ENCODE measurements at places on chromosomes 5 and 9.

DNA sequence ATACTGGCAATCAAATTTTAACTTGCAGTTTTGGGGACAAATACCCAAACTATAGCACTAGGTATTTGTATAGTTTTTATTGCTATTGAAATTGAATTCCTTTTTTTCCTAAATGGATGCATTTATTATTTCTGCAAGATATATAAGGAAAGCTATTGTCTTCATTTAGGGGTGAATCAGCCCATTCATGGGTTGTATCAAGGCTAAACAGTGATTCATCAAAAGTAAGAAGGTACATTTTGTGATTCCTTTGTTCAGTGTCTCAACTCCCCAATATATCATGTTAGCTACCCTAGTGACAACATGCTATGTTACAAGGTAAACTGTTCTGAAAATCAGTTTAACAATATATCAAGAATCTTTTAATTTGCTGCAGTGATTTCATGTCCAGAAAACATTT is 185.7 kb downstream of the PLK2 start:
- DNase-seq, result no peak

DNA sequence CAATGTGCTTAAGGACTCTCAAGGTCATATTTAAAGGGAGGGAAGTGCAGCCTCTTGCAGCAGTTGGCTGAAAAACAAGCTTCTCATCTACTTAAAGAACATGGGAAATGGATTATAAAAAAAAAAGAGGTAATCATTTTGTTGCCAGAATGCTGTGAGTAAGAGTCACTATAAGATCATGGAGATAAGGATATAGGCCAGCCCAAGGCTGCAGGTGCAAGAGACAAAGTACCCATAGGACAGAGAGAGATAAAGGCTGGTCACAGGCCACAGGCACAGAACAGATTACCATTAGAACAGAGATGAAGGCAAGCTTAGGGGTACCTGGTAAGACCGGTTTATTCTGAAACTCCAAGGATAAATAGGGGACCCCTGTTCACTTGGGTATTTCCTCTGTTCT is 70.5 kb downstream of the CDKN2A start:
- no peak for DNase-seq

GRCh38 chr5:169764018-169764378 is 126.9 kb downstream of the DOCK2 start:
- DNase-seq, result no peak

GRCh38 chr9:3441197-3441816 is 84.5 kb downstream of the RFX3 start:
- peak; percentile 11 for DNase-seq

DNA sequence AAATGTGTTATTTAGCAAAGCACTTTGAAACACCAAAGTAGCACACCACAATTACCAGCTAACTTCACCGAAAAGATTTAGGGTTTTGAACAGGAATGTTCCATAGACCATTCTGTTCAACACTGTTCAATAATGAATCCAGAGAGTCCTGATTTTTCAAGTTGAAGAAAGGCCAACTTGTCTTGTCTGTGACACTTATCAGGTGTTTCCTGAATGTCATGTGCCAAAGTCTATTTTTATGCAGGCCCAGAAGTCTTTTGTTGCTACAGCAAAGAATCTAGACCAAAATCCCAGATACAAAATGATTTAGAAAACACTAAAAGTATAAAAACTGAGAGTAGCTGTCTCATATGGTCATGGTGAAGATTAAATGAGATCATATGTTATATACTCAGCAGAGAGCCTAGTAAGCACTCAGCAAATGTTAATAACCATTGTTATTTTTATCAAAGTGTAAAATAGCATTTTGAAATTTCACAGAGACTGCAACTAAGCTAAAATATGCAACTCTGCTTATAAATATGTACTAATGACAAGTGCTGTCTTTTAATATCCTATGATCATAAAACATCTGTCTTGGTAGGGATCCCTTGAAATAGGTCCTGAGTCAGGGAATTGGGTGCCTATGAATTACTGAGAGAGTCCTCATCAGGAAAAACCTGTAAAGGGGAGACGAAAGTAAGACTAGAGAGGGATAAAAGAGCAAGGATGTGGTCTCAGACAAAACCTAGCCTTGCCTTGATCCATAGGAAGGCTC is 122.4 kb upstream of the SLC12A2 start:
- no peak for DNase-seq

DNA sequence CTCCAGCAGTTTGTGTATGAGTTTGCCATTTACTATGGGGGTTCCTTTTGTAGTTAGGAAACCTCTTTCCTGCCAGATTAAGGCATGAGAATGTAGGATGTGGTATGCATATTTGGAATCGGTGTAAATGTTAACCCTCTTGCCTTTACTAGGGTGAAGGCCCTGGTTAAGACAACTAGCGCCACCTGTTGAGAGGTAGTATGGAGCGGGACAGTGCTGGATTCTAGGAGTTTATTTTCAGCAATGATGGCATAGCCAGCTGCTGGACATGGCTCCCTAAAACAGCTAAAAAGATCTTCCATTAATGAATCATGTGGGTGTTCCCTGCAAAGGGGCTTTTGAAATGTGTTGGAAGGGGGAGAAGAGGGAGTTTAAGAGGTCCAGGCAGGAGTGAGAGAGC is 30.7 kb upstream of the GPX3 start:
- DNase-seq, result no peak

GRCh38 chr9:114388357-114388682 is 538 bp upstream of the AKNA start:
- DNase-seq, result no peak

DNA sequence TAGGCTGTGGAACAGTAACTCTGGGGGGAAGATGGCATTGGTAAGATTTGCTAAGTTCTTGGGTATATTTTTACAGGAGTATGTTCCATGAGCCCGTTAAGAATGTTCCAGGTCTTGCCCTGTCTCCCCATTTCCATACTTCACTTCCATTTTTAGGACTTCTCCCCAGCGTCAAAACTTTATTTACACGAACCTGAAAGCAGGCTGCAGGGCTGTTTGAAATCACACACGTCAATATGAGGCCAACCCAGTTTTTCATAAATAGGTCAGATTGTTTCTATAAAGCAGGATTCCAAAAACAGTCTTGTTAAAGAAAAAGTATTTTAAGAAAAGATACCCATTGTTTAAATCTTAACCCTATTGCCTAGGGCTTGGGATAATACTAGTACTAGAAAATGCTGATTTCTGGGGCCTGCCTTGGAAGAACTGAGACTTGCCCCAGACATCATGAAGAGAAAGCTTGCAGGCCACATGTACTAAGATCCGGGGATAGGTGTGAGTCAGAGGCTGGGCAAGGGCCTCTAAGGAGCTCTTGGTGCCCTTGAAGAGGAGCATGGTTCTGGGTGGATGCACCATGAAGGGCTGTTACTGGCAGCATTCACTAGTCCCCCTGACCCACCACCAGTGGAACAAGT is 24.2 kb downstream of the TRIO start:
- no peak for DNase-seq

GRCh38 chr9:3848445-3849114 is 322.8 kb upstream of the RFX3 start:
- no peak for DNase-seq

DNA sequence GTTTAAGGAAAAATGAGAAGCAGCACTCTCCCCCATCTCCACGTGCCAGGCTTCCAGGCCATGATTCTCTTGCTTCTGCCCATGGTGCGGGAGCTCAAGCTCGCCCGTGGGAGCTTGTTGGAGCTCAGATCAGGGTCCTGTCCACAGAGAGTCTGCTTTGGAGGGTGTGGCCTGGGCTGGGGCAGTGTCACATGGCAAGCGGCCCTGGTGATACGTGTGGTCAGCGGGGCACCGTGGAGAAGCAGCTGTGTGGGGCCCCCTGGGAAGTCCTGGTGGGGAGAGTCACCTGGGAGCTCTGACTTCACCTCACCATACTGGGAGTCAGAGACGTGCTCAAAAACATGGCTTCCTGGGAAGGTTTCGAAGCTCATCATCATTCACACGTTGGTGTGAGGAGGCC is 275.3 kb downstream of the GADD45G start:
- no peak for DNase-seq

GRCh38 chr5:76763136-76763535 is 47.2 kb downstream of the F2R start:
- no peak for DNase-seq

- DNase-seq, result no peak
Observed at GRCh38 chr5:171226864-171227263, 82.2 kb upstream of the TLX3 start.

DNA sequence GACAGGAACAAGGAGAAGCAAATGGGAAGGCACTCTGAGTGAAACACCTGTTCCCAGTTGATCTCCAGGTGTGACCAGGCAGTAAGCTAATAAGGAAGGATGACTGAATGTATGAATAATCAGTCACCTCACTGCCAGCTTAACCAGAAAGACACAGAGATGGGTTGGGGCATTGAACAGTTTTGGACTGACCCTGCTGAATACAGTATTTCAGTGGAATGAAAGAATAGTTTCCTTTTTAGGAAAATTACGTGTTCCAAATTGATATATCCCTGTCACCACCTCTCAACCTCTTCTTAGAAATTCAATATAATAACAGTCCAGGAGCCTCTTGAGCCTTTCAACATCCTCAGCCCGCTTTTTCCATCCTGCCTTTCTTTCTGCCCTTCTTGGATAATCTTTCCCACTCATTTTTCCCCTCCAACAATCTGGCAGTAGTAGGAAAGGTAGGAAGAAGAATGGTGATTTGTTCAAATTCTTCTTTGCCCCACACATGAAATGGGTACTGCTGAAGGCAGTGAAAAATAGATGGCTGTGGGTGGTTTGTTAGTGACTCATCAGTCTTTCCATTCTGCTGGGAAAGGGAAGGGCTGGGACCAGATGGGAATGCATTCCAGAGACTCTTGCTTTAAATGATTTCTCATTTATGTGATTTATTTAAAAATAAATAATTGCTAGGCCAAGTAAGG is 117.9 kb downstream of the ZSWIM6 start:
- no peak for DNase-seq

- DNase-seq, result no peak
Observed at GRCh38 chr9:106860721-106861639, 2.0 kb upstream of the ZNF462 start.

- no peak for DNase-seq
Observed at GRCh38 chr5:2562036-2562435, 189.4 kb downstream of the IRX2 start.
